Activated CD4-positive, CD25-positive, alpha-beta regulatory T cell treated with anti-CD3 and anti-CD28 coated beads, Interleukin-2, amount 50 U/mL, for 72 hours (primary cell): ENCODE measurements at places on chromosomes 7 and 10.

DNA sequence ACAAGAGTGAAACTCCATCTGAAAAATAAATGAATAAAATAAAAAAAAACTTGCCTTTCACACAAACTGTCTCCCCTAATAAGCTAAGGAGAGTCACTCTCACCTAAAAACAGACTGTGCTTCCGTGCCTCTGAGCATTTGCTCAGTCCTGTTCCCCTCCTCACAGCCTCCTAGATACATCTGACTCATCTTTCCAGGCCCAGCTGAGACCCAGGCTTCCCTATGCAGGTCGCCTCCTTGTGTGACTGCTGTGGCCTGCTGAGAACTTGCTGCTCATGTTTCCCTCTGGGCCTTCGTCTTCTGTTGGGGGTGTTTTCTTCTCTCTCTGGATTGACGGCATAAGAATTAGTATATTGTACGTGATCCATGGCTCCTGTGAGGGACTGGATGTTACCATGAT lies 777.7 kb downstream of the LRMDA start:
- DNase-seq = no peak

DNA sequence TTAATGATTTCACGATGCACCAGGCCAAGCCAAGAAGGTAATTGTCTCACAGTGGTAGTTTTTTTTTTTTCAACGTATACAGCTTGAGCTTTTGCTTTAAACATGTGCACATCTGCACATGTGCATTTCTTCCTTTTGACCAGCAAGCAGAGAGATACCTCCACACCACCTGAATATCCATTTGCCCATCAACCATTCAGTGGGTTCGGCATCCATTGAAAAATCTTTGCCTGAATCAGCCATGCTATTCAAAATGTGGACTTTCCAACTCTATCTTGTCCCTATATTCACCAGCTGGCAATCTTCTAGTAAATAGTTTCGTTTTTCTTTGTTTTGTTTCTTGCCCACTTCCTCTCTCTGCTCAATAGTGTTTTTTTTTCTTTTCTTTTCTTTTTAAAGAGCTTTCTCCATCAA lies 7.7 kb upstream of the TRA2A start:
- no peak for DNase-seq

- no peak for DNase-seq
Observed at GRCh38 chr7:83941300-83941699, 253.3 kb downstream of the SEMA3A start.

- DNase-seq = no peak
Observed at GRCh38 chr10:98262571-98262970, 5.4 kb downstream of the LOXL4 start.

DNA sequence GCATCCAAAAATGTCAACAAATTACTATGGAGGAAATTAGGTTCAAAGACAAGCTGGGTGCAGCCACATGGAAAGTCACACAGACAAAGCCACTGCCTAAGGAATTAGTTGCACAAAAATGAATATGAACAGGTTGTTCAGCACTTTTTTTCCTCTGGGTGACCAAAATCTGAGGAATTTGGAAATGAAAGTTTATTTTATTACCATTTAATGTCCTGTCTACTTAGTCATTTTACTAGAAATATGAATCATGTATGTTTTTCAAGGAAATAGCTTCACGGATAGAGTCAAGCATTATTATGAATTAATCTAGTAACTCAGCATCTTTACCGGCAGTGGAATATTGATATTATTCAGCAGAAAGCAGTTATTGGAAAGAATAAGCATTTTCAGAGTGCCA lies 106.3 kb downstream of the ANK3 start:
- DNase-seq = no peak

DNA sequence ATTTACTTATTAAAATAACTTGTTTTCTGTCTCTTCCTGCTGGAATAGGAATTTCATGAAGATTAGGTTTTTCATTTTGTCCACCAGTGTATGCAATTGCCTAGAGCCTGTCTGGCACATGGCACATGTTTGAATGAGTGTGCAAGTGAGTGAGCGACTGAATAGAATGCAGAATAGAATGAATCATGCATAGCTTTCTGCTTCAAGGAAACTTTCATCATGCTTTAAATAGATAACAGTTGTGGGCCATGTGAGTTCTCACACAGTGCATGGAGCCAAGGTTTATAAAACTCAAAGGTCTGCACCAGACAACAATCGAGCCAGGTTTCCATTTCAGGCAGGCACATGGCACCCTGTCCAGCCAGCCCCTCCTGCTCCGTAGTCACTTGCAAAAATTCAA lies 74.2 kb upstream of the HECW1 start:
- no peak for DNase-seq

GRCh38 chr7:128379900-128380479 lies 18.5 kb upstream of the PRRT4 start:
- no peak for DNase-seq

DNA sequence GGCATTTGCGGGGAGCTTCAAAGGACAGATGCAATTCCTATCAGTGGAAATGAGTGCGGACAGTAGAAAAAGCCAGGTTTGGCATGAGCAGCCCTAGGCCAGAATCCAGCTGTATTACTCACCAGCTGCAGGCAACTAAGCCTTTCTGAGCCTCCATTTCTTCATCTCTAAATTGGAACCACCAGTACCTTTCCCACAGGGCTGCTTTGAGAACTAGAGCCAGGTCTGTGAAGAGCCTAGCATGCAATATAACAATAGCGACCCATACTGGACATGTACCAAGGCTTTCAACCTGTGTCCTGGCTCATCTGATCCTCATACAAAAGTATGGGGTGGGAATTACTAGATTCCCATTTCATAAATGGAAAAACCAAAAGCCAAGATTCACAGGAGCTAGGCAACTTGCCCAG lies 101.0 kb downstream of the GSAP start:
- DNase-seq = no peak

- DNase-seq = no peak
Observed at GRCh38 chr7:129786825-129787563, 165.8 kb downstream of the UBE2H start.

DNA sequence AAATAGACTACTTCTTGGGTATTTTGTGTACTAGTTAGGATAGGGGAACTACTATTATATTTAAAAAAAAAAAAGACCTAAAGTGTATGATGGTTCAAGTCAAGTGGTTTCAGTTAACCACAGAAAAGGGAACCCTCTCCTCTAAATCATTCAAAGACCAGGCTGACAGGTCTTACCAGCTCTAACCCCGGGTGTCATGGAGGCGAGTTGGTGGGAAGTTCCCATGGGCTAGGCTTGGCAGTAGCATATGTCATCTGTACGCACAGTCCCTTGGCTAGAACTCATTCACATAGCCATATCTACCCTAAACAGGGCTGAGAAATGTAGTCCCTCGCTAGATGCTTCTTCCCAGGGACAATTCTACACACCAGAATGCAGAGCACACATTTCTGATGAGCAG lies 37.7 kb upstream of the KCNMA1 start:
- no peak for DNase-seq

GRCh38 chr7:102220960-102221800 lies 65.5 kb upstream of the SH2B2 start:
- DNase-seq = no peak

GRCh38 chr7:74329225-74329624 lies 40.0 kb downstream of the CLIP2 start:
- no peak for DNase-seq

- DNase-seq = no peak
Observed at GRCh38 chr7:81460250-81461045, 309.4 kb downstream of the HGF start.

- DNase-seq = no peak
Observed at GRCh38 chr10:69415049-69415448, 1.7 kb downstream of the TACR2 start.

DNA sequence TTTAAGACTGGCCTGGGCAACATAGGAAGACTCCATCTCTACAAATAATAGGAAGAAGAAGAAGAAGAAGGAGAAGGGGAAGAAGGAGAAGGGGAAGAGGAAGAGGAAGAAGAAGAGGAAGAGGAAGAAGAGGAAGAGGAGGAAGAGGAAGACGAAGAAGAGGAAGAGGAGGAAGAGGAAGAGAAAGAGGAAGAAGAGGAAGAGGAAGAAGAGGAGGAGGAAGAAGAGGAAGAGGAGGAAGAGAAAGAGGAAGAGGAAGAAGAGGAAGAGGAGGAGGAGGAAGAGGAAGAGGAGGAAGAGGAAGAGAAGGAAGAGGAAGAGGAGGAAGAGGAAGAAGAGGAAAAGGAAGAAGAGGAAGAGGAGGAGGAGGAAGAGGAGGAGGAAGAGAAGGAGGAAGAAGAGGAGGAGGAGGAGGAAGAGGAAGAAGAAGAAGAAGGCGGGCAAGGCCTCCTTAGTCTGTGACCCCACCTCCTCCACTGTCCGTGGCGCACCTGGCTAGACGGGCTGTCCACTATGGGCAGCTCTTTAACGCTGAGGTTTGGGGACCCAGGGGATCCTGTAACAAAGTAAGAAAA lies 28.8 kb upstream of the ZFAND2A start:
- DNase-seq = no peak

GRCh38 chr7:93367254-93367653 lies 135.1 kb downstream of the VPS50 start:
- no peak for DNase-seq

GRCh38 chr7:8441106-8441965 lies 7.9 kb downstream of the NXPH1 start:
- DNase-seq = no peak
